CD4-positive, alpha-beta T cell treated with Interferon gamma for 1 hour (primary cell): ENCODE measurements at places on chromosomes 5 and 9.

DNA sequence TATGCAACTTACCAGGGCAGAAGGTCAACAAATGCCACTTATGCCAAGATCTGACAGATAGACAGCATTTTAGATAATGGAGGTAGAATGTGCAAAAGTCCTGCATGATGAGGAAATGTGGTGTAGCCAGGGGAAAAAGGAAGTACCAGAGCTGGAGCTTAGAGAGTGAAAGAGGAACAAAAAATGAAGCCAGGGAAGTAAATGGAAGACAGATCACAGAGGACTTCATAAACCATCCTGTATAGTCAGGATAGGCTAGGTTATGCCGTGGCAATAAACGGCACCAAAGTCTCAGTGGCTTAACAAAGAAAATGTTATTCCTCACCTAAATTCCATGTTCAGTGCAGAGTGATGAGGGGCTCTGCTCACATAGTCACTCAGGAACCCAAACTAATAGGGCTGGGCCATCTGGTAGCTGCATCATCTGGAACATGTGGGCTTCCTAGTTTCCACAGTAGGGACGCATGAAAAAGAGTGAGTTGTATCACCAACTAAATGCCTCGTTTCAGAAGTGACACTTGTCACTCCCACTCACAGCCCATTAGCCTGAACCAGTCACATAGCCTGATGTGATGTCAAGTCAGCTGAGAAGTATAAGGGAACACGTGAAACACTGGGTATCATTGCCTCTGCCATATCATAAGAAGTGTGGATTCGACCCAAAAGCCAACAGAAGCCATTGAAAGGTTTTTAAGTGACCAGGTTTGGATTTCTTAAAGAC, 70.3 kb downstream of the SH3RF2 start:
- no peak for DNase-seq

GRCh38 chr5:116440457-116441001, 134.1 kb downstream of the SEMA6A start:
- no peak for DNase-seq

- DNase-seq: no peak
Measured at GRCh38 chr9:136587944-136588662, 42.3 kb upstream of the NOTCH1 start.

DNA sequence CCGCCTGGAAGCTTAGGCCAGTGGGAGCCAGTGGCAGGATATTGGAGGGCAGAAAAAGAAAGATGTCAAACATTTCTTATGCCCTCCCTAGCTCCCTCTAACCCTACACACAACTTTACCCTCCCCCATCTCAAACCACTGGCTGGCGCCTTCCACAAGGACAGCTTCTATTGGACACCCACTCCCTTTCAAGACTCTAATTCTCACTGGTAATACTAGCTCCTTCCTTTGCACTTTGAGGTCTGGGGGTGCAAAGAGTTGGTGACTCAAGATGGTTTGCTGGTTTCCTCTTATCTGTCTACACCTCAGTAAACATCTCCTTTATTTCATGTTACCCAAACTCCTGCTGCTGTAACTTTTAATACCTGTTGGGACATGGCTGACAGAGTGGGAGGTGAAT, 11.6 kb upstream of the ITGA1 start:
- DNase-seq: peak; percentile 17

GRCh38 chr9:84315278-84315877, 25.2 kb downstream of the SLC28A3 start:
- DNase-seq: peak; percentile 38

- DNase-seq: no peak
Measured at GRCh38 chr5:64900618-64901017, 131.9 kb downstream of the CWC27 start.

DNA sequence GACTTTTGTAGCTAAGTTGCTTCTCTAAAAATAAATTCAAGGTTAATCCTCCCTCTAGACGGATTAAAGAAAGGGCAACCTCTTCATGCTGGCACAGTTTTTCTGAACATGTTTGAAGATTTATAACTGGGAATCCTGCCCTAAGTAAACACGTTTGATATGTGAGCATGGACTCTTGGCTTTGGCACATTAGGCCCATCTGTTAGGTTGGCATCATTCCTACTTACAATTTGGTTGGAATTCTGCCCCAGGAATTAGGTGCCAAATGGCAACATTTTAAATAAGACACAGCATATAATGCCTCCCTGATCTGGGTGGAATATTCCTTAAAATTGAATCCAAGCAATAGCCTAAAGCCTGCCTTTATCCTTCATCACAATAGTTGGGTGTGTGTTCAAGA, 372.3 kb upstream of the CDH18 start:
- DNase-seq: no peak

GRCh38 chr5:123098767-123099513, 9.9 kb downstream of the PRDM6 start:
- DNase-seq: no peak

DNA sequence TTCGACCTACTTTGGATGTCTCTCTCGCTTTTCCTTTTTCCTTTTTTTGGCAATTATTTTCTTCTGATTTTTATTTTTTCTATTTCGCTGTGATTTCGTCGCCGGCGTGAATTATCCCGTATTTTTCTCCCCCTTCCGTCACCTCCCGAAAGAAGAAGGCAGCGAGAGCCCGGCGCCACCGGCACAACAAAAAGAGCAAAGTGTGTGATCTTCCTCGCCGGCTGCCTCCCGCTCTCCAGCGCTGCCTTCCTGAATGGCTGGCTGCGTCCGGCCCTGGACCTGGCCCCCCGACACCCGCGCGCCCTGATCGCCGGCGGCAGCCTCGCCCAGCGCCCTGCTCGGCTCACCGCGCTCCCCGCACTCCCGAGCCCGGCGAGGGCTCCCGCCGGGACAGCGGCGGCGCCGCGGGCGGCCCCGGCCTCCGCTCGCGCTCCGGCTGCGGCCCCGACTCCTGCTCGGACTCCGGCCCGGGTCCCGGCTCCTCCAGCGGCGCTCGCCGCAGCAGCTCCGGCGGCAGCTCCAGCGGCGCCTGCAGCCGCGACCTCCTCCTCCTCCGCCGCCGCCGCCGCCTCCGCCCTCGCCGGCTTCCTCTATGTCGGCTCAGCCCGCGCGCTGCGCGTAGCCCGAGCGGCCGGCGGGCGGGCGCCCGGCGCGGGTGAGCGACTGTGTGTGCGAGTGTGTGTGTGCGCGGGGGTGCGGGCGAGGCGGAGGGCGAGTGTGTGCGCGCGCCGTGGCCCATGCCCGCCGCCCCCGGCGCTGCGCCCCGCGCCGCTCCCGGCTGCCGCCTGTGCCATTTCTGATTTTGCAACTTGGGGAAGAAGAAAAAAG, 960 bp downstream of the NR2F1 start:
- DNase-seq: no peak

DNA sequence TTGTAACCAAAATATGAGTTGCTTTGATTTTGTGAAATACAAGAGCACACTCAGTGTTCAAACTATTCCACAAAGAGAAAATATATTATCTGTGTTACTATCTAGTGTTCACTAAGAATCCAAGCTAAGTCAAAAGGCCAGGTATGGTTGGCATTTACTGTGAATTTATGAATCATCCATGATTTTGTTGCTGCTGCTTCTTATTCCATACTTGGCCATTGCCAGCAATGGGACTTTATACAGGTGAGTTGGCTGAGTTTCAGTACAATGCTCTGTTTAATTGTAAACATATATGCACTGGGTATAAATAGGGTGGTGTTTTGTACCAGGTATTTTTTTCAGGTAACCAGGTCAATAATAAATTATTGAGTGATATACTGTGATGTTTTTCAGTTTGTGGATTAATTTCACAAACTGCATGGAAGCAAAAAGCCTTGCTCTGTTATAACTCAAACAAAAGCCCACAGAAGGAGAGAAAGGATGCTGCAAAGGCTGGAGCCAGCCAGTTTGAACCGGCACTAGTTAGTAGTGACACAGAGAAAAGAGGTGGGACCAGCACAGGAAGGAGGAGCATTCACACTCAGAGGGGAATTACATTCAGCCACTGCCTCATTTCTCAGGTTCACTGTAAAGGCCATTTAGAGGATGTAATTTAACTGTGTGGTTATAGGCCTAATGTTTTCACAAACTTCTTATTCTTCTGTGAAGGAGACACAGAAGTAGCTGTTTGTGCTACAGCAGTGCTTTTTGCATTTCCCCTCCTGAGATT, 381.8 kb downstream of the ADGRV1 start:
- DNase-seq: peak; percentile 23

- peak; percentile 25 for DNase-seq
Measured at GRCh38 chr5:159805021-159805420, 111.3 kb upstream of the ADRA1B start.

GRCh38 chr9:95012035-95012708, 285.7 kb downstream of the AOPEP start:
- DNase-seq: no peak

DNA sequence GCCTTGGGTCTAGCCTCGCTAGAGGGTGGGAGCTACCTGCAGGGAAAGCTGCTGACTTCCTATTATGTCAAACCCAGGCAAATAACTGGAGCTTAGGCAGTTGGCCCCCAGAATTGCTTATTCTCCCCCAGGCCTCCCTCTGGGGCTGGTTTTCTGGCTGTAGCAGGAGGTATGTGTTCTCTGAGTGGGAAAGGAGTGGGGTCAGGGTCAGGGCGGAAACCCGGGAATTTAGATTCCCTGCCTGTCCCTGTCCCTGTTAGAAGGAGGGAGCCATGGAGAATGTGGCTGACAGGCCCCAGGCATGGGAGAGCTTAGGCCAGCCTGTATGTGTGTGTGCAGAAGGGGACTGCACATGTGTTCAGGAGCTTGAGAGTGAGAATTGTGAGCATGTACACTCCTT, 13.6 kb upstream of the CXXC5 start:
- DNase-seq: no peak
